ENCODE measurements at places on chromosomes 1 and 21.

- DNase-seq = no peak
Measured at GRCh38 chr1:61692155-61692800, 32.7 kb downstream of the TM2D1 start.

DNA sequence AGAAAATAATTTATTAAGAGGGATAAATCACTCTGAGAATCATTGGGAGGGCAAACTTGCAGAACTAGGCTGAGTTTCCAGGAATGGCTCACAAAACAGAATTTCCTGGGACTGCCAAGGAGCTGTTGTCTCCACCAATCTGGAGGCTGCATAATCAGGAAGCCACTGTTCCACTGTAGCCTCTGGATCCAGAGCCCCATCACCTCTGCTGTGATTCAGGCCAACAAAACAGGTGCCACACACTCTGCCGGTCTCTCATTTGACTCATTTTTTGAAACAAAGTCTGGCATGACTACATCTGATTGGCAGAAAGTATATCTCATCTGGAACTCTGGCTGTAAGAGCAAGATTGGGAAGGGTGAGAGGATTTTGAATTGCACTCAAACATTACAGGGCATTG lies 178.9 kb upstream of the C1orf105 start:
- no peak for DNase-seq

GRCh38 chr1:188170411-188170810 lies 1341.7 kb downstream of the PLA2G4A start:
- no peak for DNase-seq

DNA sequence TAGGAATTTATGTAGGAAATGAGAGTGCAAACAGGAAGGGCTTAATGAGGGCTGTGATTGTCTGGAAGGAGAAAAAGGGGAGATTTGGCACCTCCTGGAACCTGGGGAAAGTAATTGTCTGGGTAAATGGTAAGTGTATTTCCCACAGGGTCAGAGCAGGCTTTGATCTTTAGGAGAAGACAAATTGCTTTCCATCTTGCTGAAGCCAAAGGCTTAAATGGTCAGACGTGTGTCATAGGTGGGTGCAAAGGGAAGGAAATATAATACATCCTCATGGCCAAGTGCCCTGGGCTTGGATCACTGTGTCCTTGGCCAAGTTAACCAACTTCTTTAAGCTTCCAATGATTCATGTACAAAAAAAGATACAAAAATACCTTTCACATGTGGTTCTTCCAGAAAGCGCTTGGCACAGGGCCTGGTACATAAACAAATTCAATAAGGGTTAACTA lies 1.3 kb upstream of the DUSP23 start:
- DNase-seq = no peak

- no peak for DNase-seq
Measured at GRCh38 chr1:246503341-246503740, 3.7 kb downstream of the SMYD3 start.

Measured in HL-60 (cell line).